Dermis microvascular lymphatic vessel endothelial cell (primary cell): ENCODE measurements at places on chromosomes 7 and 10. TPM values are rescaled to one million over a fixed set of nuclear protein-coding genes. Genes with fewer than 3 reads are reported as not detected.

DNA sequence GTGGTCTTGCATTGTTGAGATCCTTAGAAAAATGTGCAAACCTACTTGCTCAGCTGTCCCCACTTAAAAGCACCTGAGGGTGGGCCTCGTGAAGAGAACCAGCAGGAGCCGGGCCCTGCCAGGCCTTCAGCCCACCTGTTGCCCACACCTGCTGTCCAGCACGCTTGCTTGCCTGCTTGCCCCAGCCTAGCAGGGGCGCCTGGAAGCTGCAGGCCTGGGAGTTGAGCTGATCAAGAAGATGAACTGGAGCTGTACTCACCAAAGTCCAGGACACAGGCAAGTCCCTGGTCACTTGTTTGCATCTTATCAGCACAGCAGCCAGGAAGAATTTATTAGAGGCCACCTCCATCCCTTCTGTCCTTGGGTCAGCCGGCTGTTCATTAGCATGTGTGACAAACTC lies 23.2 kb downstream of the CYP26A1 start:
- no peak for DNase-seq

DNA sequence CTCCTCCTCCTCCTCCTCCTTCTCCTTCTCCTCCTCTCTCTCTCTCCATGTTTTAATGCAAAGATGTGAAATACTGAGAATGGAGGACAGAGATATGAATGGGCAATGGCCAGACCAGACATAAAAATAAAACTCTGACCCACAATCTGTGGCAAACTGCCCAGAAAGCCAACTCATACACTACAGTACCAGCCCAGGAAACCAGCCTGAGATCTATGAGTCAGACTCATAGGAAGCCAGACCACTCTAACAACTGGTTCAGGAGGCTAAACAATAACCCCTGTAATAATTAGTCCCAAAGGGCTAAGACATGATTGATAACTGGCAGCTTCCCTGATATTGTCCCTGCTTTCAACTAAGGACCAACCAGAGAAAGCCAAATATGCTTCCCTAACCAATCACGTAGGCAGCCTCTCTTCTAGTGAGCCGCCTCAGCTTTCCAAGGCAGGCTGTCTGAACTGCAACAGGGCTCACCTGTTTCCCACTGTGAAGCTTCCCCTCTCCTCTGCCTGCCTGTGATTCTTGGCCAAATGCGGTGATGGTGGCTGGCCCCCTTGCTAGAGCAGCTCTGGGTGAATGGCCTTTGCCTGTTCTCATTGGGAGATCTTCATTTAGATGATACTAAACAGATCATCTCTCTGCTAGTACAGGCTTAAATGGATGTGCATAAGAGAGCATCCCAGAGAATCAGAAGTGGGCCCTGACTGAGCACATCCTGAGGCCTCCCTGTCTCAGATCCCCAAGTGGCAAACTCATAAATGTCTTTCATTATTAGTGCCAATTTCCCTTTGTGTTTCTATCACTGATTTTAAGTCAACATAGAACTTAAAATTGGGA lies 817.6 kb downstream of the TNS3 start:
- DNase-seq, result peak; percentile 100

DNA sequence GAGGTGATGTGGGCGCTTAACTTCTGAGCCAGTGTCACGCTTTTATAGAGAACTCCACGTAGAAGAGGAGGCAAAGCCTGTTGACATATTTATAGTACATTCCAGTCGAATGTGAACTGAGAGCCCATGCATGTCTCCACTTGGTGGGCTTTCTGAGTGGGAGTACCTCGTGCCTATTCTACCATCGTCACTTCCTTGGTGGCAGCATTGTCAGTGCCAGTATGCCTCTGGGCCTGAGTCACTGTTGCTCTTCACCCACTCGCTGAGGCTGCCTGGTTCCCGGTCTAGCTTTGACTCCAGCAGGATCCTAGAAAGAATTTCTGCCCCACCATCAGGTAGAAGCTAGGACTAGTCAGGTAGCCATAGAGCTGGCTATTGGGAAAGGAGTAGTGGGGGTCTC lies 30.0 kb upstream of the CDH23 start:
- no peak for DNase-seq

- peak; percentile 43 for DNase-seq
Measured at GRCh38 chr7:29866490-29866930, 60.2 kb downstream of the WIPF3 start.

DNA sequence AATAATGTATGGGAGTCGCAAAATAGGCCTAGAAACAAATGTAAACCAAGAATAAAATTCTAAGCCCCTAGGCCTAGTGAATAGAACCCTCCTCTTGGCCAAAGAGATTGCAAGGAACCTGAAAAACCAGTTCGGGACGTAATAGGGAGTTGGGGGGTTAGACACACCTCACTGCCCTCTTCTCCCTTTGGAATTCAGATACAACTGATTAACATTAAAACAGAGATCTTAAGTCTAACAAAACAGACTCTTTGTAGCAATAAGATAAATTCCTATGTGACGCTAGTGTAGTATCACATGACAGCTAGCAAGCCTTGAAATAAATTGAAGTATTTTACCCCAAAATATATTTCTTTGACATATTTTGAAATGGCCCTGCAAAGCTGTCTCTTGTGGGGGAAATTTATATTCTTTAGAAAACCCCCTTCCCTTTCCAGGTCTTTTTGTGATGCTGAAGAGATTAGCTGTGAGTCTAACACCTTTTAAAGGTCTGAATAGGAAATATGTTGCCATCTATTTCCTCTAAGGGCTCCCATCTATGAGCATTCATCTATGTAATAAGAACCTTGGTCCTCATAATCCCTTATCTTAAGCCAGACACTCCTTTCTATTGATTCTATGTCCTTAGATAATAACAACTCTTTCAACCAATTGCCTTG lies 623.4 kb upstream of the NRG3 start:
- DNase-seq, result no peak

- DNase-seq, result peak; percentile 69
Measured at GRCh38 chr7:30800785-30801252, 29.6 kb downstream of the MINDY4 start.

GRCh38 chr7:154592388-154592787 lies 410.5 kb downstream of the PAXIP1 start:
- DNase-seq, result no peak

DNA sequence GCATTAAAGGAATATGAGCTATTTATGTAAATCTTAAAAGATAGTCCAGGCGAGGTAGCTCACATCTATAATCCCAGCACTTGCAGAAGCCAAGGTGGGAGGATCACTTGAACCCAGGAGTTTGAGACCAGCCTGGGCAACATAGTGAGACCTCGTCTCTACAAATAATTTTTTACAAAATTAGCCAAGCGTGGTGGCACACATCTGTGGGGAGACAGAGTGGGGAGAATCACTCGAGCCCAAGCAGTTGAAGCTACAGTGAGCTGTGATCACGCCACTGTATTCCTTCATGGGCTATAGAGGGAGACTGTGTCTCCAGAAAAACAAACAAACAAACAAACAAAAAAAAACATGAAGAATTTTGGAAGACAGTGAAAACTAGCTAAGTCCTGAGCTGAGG lies 28.4 kb downstream of the HERC4 start:
- DNase-seq, result no peak

ZNF239 gene
- 0.13 and 0.25 TPM in 2 replicates for total RNA-seq

TMEM130 gene
- not detected in 2 replicates for total RNA-seq
